ENCODE measurements at places on chromosomes 1 and 21.

DNA sequence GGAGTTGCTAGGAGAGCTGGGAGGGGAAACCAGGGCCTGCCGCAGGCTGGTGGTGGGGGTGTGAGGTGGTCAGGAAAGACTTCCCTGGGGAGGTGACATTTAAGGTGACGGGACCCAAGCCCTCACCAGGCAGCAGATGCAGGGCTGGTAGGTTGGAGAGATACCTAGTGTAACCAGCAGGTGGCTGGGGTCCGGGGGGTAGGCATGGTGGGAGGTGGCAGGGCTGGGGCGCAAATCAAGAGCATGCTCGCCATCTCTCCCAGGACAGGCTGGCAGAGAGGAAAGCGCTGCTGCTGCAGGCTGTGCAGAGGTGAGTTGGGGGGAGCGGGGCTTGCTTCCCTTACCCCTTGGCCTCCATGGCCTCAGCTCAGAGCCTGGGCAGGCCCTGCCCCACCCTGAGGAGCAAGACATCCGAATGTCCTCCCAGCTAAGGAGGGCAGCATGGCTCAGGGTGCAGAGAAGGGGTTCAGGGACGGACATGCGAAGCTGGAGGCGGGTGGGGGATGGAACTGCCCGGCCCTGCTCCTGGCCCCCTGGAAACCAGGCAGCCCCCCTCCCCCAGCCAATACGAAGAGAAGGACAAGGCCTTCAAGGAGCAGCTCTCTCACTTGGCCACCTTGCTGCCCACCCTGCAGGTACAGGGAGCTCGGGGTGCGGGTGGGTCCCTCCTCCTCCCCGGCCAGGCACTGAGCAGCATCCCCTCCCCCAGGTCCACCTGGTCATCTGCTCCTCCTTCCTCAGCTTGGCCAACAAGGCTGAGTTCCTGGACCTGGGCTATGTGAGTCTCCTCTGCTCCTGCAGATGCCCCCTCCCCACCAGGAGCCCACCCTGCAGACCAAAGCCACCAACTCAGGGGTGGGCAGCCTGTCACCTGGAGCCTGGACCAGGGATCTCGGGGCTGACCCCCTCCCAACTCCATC is 4.0 kb downstream of the RNF207 start:
- DNase-seq, result no peak

DNA sequence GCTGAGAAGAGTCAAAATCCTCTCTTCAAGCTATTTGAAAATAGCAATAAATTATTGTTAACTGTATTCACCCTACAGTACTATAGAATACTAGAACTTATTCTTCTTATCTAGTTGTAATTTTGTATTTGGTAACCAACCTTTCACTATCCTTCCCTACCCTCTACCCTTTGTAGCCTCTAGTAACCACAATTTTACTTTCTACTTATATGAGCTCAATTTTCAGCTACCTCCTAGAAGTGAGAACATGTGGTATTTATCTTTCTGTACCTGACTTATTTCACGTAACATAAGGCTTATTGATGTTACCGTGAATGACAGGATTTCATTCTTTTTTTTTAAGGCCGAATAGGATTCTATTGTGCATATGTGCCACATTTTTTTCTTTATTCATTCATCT is 30.0 kb downstream of the ZC3H11B start:
- DNase-seq, result no peak

GRCh38 chr1:230812568-230812967 is 55.8 kb downstream of the C1orf198 start:
- no peak for DNase-seq

- peak; percentile 53 for DNase-seq
Observed at GRCh38 chr21:32726839-32727686, 750 bp downstream of the SYNJ1 start.

- no peak for DNase-seq
Observed at GRCh38 chr1:147472489-147472888, 68.8 kb upstream of the BCL9 start.

All from hippocampal formation (tissue), 2 donors.